ENCODE measurements at places on chromosomes 1 and 21. TPM values are rescaled to one million over a fixed set of nuclear protein-coding genes. Genes with fewer than 3 reads are reported as not detected.

DNA sequence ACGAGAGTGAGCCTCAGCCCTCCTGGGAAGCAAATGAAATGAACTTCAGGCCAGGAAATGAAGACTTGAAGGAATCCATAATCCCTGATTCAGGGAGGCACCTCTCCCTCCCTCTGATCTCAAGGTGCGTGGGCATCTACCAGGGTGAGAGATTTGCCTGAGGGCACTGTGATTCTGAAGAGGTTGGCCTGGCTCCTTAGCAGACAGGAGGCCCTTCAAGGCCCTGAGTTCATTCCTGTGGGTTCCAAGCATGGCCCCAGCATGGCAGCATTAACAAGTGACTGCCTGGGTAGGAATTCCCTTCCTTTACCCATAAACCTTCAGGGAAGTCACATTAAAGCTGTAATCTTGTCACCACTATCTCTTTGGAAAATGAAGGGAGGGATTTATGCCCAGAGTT, 29.8 kb upstream of the IFNGR2 start:
- DNase-seq, result no peak

DNA sequence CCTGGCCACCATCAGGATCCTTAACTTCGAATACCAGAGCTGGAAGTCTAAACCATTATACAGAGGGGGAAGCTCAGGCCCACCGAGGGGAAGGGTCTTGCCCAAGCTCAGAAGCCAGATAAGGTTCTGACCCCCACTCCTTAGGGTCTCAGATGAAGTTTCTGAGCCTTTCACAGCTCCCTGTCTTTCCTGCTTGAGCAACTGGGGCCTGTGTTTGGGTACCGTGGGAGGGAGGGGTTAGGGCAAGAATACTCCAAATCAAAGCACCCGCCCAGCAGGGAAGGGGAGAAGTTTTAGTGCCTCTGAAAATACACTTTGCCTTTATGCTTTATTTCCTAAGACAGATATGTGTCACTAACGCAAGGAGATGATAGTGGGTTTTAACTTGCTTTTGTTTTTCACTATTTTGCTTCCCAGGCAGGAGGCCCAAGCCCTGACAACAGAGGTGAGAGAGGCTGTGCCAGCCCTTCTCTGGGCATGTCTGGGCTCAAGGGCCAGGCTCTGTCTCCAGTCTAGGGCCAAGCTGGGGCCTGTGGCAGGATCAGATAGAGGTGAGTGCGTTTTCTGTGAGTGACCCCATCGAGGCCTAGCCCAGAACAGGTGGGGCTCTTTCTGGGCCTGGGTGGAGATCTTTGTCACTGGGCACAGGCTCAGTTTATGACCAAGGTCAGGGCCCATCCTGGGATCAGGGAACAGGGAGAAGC, 20.5 kb upstream of the TENT5B start:
- no peak for DNase-seq

Gene PYHIN1
- total RNA-seq, result not detected

DNA sequence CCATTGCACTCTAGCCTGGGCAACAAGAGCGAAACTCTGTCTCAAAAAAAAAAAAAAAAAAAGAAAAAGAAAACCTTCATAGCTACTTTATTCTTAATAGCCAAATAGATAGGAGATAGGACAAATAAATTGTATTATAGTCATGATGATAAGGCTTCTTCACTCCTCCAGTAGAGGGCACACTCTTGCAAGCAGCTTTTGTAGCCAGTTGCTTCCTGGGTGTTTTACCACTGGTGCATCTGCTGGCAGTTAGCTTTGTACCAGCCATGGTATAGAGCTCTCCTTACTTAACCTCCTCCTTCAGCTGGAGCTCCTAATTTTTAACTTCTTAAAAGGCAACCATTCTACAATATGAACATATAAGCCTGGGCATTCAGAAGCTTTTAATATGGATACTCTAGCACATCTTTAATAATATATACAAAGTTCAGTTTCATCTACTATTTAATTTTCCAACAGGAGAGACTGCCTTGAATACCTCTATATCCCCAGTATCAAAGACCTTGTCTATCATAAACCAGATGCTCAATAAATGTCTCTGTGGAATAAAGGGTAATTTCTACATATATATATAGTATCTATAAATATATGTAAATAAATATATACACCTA, 35.8 kb downstream of the EVI5 start:
- peak; percentile 48 for DNase-seq

Gene SYT11
- 20.3 TPM for total RNA-seq

Data from dermis microvascular lymphatic vessel endothelial cell (primary cell).